Bone marrow (tissue), 2 donors: ENCODE measurements at places on chromosomes 3 and 15.
A peak's percentile ranks its signal among the peaks of the same experiment; 100 is the strongest.

- no peak for DNase-seq
These were observed 2.5 kb downstream of the EFCC1 start for GRCh38 chr3:129003578-129004112.

DNA sequence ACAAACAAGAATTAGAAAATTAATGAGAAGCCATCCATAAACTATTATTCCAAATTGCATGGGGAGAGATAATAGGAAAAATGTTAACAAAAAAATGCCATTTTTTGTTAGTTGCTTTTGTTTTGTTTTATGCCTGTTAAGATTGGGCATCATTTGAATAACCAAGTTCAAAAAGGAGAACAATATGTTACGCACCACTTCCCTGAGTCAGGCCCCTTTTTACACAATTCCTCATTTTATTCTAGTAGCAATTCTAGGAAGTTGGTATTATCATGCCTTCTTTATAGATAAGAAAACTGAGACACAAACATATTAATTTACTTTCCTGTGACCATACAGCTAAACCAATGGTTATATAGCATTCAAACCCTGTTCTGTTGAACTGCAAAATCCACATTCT is 736.9 kb upstream of the CCDC54 start:
- no peak for DNase-seq

DNA sequence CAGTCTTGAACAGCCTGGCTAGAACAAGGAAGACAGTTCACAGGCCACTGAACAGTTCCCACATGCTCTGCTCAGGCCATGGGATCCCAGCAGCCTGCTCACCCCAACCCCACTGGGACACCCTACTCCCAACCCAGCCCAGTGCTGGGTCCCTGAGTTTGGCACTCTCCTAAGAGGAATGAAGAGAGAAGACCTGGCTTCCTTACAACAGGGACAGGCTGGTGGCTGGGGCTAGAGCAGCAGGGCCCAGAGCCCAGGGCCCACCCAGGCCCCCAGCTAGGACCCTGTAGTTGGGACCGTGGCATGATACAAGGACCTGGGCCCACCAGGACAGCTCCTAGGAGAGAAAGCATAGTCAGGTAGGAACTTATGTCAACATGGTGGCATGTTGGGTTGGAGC is 43.4 kb downstream of the SEMA3G start:
- no peak for DNase-seq

DNA sequence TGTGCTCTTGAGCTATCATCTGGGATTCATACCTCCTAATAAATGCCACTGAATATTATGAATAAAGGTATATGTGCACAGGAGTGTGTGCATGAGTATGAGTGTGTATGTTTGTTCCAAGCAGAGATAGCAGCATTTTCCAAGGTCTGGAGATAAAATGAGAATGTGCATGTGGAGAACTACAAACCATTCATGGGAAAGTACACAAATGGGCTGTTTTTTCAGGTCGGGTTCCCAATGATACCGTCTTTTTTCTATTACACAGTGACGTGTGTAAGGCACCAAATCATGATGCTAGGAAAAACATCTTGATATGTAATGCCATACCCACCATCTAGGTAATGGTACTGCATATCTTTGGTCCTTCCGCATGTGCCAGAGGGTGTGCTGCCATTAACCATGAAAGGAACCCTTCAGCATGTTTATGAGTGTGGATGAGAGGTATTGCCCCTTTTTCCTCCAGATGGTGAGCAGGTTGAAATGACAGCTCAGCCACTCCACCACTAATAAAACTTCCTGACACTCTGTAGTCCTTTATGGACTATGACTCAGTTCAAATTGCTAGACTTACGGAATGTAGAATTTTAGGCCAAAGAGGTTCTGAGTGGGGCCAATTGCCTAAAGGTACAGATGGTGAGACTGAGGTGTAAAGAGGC is 36.4 kb upstream of the COPB2 start:
- no peak for DNase-seq

- DNase-seq, result peak; percentile 31
These were observed 22.1 kb downstream of the ACKR2 start for GRCh38 chr3:42831321-42831713.

- no peak for DNase-seq
These were observed 65.9 kb upstream of the IGSF10 start for GRCh38 chr3:151526757-151527156.

DNA sequence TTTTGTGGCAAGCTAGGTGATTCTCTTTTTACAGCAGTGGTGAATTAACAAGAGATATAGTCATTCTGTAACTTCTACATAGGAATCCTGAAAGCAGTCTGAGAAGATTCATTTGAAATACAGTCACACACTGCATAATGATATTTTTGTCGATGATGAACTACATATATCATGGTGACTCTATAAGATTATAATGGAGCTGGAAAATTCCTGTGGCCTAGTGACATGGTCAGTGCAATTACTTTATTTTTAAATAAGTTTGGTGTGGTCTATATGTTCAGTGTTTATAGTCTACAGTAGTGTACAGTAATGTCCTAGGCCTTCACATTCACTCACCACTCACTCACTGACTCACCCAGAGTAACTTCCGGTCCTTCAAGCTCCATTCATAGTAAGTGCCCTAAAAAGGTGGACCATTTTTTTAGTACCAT is 511.4 kb upstream of the MCTP2 start:
- no peak for DNase-seq
